Central memory CD4-positive, alpha-beta T cell (primary cell): ENCODE measurements at places on chromosomes 7 and 10.

DNA sequence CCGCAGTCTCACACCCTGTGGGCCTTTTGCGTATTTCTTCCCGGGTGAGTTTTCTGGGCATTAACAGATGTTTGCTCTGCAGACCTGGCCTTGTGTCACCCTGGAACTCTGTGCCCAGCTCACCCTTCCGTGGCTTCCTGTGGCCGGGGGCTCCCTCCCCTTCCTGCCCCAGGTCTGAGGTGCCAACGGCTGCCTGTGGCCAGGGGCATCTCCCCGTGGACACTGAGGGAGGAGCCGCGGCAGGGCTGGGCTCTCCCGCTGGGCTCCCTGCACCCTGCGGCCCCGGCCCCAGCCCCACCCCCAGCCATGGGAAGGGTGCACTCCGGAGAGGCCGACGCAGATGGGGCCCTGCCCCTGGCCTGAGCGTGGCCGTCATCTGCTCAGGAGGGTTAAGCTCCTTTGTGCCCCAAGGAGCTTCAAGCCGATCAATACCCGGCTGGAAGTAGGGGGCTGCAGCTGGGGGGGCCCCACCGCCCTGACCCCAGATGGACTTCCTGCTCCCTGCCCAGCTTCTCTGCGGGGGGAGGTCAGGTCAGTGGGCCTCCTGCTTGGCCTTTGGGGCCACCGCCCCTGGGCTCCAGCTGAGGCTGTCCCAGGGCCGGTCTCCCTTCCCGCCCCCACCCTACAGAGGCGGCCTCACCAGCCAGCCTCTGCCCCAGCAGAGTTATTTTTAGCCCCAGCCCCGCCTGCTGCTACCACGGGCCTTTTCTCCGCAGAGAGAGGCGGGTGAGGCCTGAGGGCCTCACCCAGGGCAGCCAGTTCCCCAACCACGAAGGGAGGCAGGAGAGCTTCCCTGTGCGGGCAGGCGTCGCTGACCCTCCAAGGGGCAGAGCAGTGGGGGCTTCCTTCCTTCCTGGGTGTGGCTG, 24.2 kb downstream of the PWWP2B start:
- DNase-seq, result no peak

- DNase-seq, result no peak
These were observed 50.6 kb downstream of the PTPRN2 start for GRCh38 chr7:158536871-158537515.

DNA sequence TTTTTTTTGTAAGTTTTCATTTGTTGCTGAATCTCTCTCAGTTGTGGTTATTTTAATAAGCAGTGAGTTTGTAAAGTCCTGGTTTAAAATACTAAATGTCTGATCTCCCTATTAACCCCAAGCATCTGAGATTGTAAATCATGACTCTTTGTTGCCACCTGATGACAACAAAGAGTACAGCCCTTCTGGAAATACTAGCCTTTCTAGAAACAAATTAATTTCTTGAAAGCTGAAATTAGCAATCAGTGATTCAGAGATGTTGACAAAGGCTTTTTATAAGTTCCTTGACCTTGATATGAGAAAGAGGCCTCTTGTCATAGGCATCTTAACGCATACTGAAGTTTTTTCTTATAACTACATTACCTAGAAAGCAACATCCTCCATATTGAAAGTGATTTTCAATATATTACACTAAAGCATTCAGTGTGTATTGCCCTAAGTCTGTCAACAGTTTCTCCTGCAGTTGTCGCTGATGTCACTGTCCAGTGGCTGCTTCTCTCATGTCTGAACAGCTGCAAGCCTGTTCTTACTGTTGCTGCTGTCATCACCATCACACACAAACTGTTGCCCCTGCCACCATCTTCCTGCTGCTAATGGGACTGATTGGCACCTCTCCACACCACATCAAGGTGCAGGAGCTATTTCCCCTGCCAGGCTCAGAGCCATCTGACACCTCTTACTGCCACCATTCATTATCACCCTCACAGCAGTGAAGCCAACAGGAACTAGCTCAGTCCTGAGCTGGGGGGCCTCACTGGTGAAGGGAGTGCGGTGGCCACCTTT, 95.1 kb upstream of the LRGUK start:
- no peak for DNase-seq

GRCh38 chr7:89770161-89770560, 384.1 kb upstream of the STEAP1 start:
- no peak for DNase-seq

GRCh38 chr7:142802301-142802700, 31.5 kb downstream of the PRSS2 start:
- DNase-seq, result no peak

DNA sequence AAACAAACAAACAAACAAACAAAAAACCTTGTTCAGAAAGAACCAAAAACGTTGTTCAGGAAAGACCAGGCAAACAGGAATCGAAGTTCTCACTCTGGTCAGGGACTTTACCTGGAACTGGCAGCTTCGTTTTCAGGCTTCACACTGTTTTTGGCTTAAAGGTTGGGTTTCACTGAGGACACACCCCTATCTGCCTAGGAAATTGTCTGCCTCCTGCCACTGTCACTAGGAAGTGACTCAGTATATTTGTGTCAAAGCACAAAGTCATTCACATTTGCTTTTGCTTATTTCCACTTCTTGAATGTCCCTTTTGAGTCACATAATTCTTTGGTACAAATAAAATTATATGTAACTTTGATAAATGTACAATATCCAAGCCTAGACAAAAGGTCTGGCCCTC, 37.9 kb downstream of the PNLIPRP3 start:
- no peak for DNase-seq

GRCh38 chr7:925601-926000, 28.9 kb downstream of the ADAP1 start:
- no peak for DNase-seq
